CD4-positive, alpha-beta memory T cell (primary cell): ENCODE measurements at places on chromosomes 7 and 10. TPM values are rescaled to one million over a fixed set of nuclear protein-coding genes. Genes with fewer than 3 reads are reported as not detected.
A peak's percentile ranks its signal among the peaks of the same experiment; 100 is the strongest.

- no peak overlapping the region for H3K4me3 ChIP-seq
- no peaks in the 10 kb centered on the region for H3K36me3 ChIP-seq
- H3K27ac ChIP-seq = no peak overlapping the region
- no peaks in the 10 kb centered on the region for H3K27me3 ChIP-seq
Measured at GRCh38 chr7:23603632-23604295, 6.6 kb downstream of the CCDC126 start.

GRCh38 chr7:44733708-44734481 lies 14.8 kb upstream of the ZMIZ2 start:
- no peak overlapping the region for H3K4me3 ChIP-seq
- no peaks in the 10 kb centered on the region for H3K27me3 ChIP-seq
- H3K36me3 ChIP-seq = no peaks in the 10 kb centered on the region
- no peak overlapping the region for H3K27ac ChIP-seq
- no peak for DNase-seq

DNA sequence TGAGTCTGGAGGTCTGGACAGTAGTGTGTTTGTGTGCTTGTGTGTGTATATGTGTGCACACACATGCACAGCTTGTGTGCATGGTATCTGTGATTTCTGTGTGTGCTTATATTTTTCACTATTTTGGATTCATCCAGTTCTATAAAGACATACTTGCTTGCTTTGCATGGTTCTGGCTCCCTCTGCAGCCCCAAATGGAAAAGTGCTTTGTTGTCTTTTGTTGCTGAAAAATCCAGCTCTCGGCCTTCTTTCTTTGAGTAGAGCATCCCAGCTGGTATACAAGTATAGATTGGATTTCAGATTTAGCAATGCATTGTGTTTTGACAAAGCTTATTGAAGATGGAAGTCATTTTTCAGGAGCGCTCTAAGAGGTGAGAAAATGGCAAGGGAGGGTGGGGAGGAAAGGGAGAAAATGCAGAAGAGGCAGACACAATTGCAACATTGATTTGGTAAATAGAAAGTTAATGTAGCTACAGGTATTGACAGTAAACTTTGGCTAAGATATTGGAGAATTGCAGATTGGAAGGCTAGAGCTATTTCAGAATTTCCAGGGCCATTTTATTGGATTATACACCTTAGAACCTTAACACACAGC lies 333.9 kb downstream of the AUTS2 start:
- no peaks in the 10 kb centered on the region for H3K36me3 ChIP-seq
- no peak overlapping the region for H3K27ac ChIP-seq
- no peak overlapping the region for H3K4me3 ChIP-seq
- H3K4me1 ChIP-seq = no peaks in the 10 kb centered on the region
- no peak for DNase-seq

DNA sequence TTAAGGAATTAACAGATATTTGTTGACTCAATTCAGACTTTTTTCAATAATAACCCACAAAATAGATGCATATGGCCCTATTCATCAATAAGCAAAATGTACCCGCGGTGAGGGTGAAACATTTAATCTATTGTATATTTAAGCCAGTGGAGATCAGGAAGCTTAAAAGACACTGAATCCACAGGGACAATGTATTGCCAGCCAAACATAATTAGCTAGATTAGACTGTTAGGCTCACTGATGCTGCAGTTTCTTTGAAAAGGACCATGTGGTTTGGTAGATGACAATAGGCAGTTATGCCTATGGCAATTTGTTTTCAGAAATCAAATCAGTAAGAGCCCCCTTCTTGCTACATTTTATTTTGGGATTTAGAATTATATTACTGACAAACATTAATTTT lies 87.3 kb upstream of the PLXDC2 start:
- no peaks in the 10 kb centered on the region for H3K36me3 ChIP-seq
- DNase-seq = no peak
- H3K4me1 ChIP-seq = no peaks in the 10 kb centered on the region
- H3K27me3 ChIP-seq = no peaks in the 10 kb centered on the region

GRCh38 chr10:131845505-131846239 lies 55.1 kb upstream of the PPP2R2D start:
- no peaks in the 10 kb centered on the region for H3K36me3 ChIP-seq
- H3K4me1 ChIP-seq = no peaks in the 10 kb centered on the region
- no peak overlapping the region for H3K27ac ChIP-seq
- H3K27me3 ChIP-seq = no peaks in the 10 kb centered on the region

DNA sequence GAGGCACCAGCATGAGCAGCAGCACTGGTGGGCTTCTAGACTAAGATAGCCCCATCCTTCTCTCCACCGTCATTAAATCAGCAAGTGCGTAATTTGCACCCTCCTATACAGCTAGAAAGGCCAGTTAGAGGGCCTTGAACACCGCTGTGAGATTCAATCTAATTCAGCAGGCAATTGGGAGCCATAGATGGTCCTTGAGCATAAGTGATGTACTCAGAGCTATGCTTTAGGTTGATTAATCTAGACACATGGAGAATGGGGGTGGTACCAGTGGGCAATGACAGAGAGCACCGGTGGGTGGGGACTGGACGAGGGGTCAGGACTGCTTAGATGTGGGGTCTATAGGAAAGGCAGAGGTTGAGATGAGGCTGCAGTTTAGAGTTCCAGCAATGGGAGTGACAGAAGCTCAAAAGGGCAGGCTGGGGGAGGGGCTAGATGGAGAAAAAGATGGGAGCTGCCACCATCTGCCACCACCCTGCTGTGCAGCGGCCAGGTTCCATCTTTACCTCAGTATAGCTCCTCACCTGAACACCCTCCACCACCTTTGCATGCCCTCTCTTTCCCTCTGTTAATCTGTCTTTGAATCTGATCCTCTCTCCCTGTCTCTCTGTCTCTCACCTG lies 87.3 kb downstream of the C10orf105 start:
- no peaks in the 10 kb centered on the region for H3K4me1 ChIP-seq
- H3K27me3 ChIP-seq = no peaks in the 10 kb centered on the region
- H3K27ac ChIP-seq = no peak overlapping the region
- H3K36me3 ChIP-seq = no peaks in the 10 kb centered on the region
- no peak for DNase-seq

- no peak overlapping the region for H3K4me3 ChIP-seq
- no peaks in the 10 kb centered on the region for H3K36me3 ChIP-seq
- H3K4me1 ChIP-seq = no peaks in the 10 kb centered on the region
- H3K27ac ChIP-seq = no peak overlapping the region
- no peak for DNase-seq
Measured at GRCh38 chr7:120054376-120055100, 218.4 kb upstream of the KCND2 start.

GRCh38 chr10:86472061-86472460 lies 49.5 kb downstream of the WAPL start:
- H3K27ac ChIP-seq = no peak overlapping the region
- no peaks in the 10 kb centered on the region for H3K27me3 ChIP-seq
- no peak for DNase-seq
- H3K4me3 ChIP-seq = no peak overlapping the region

- H3K27me3 ChIP-seq = no peaks in the 10 kb centered on the region
- H3K4me3 ChIP-seq = peak overlapping the region; percentile 60
- DNase-seq = peak; percentile 24
- no peaks in the 10 kb centered on the region for H3K36me3 ChIP-seq
- H3K27ac ChIP-seq = peak overlapping the region; percentile 97
Measured at GRCh38 chr10:112374724-112375541, 1.0 kb downstream of the ACSL5 start.

- no peak overlapping the region for H3K4me3 ChIP-seq
- no peaks in the 10 kb centered on the region for H3K36me3 ChIP-seq
- no peak for DNase-seq
- no peaks in the 10 kb centered on the region for H3K27me3 ChIP-seq
- no peaks in the 10 kb centered on the region for H3K4me1 ChIP-seq
Measured at GRCh38 chr10:123962756-123963530, 71.3 kb upstream of the CPXM2 start.

- H3K36me3 ChIP-seq = no peaks in the 10 kb centered on the region
- no peaks in the 10 kb centered on the region for H3K27me3 ChIP-seq
- no peak for DNase-seq
Measured at GRCh38 chr7:1377111-1377909, 82.0 kb downstream of the MICALL2 start.

GRCh38 chr10:36373424-36374096 lies 731.5 kb upstream of the FZD8 start:
- H3K4me3 ChIP-seq = no peak overlapping the region
- H3K27me3 ChIP-seq = no peaks in the 10 kb centered on the region
- H3K27ac ChIP-seq = no peak overlapping the region
- no peaks in the 10 kb centered on the region for H3K36me3 ChIP-seq
- no peaks in the 10 kb centered on the region for H3K4me1 ChIP-seq

- no peaks in the 10 kb centered on the region for H3K4me1 ChIP-seq
- H3K4me3 ChIP-seq = no peak overlapping the region
- no peaks in the 10 kb centered on the region for H3K27me3 ChIP-seq
- H3K27ac ChIP-seq = no peak overlapping the region
- no peak for DNase-seq
Measured at GRCh38 chr7:46581268-46581667, 660.2 kb upstream of the IGFBP3 start.

DNA sequence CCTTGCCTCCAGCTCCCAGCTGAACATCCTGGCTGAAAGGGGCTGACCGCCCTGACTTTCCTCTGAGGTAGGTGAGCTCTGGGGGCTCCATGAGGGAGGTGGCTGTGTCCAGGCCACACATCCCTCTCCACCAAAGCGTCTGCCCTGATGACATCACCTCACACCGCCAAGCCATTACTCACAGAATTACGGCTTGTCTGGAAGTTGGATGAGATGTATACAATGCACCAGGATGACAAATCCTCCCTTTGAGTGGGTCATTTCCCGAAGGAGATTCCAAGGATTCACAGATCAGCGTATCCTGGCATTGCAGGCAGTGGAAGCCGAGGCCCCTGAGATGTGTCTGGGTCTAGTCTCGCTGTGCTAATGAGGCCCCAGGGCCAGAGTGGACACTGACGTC lies 15.1 kb upstream of the RET start:
- no peaks in the 10 kb centered on the region for H3K4me1 ChIP-seq
- H3K36me3 ChIP-seq = no peaks in the 10 kb centered on the region
- H3K27me3 ChIP-seq = no peaks in the 10 kb centered on the region
- no peak overlapping the region for H3K4me3 ChIP-seq
- no peak overlapping the region for H3K27ac ChIP-seq

DNA sequence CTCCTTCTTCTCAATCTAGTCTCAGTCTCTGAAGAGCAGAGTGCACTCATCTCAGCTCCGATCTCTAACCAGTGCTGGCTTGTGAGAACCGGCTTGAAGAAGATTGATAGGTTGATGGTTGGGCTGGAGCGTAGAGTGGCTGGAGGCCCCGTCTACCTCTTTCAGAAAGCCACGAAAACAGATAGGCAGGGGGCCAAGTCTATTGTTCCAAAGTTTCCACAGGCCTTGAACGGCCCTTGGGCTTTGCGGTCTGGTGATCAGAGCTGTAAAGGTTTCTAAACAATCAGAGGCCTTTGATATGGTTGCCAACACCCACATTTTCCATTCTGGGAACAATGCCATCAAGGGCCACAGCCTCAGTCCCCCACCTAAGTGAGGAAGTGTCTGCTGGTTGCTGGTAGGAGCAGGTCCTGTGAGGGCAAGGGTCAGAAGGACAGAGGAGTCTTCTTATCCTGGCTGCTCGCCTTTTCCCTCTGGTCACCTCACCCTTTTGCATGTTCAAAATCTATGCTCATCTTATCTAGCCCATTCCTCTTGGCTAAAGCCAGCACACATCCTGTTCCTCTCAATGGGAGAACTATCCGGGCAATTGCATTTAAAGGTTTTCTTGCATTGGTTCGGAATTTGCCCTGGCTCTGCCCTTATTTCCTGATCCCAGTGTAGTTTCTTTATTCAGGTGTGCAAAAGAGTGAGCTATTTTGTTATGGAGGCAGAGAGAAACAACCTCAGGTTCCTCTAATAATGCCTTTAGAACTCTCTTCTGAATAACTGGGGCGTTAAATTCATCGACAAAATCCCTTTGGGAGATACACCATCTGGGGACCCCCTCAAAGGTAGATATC lies 70.3 kb upstream of the KMT2E start:
- peak overlapping the region; percentile 94 for H3K27ac ChIP-seq
- no peaks in the 10 kb centered on the region for H3K36me3 ChIP-seq
- peaks cover 59% of the 10 kb centered on the region for H3K4me1 ChIP-seq
- H3K27me3 ChIP-seq = no peaks in the 10 kb centered on the region
- peak; percentile 81 for DNase-seq
- H3K4me3 ChIP-seq = peak overlapping the region; percentile 15

GRCh38 chr10:78746155-78746763 lies 322.5 kb upstream of the ZMIZ1 start:
- no peak overlapping the region for H3K27ac ChIP-seq
- H3K27me3 ChIP-seq = peaks cover 4% of the 10 kb centered on the region
- no peak for DNase-seq
- peaks cover 7% of the 10 kb centered on the region for H3K4me1 ChIP-seq
- H3K4me3 ChIP-seq = no peak overlapping the region

DNA sequence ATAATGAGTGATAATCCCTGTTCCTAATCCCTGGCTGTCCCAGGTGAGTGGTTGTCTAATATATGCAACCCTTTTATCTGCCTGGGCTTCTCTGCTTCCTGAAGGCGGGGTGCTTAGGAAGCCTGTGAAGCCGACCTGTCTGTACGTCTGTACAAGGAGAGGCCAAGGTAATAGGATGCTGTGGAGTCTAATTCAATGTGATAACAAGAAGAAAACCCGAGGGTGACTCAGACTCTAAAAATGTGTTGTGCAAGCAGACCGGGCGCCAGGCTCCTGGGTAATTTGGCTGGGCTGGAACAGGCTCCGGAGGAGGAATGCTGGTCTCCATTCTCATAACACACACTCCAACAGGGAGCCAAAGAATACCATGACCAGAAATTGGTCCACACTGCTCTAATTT lies 43.6 kb downstream of the THNSL1 start:
- no peak overlapping the region for H3K27ac ChIP-seq
- no peak overlapping the region for H3K4me3 ChIP-seq

Gene IDI2
- not detected for polyA plus RNA-seq

Gene CLDN4
- polyA plus RNA-seq = not detected

Gene SORCS1
- not detected for polyA plus RNA-seq

Gene SPAM1
- polyA plus RNA-seq = not detected

Gene DNAH11
- polyA plus RNA-seq = not detected

Gene DOCK4
- polyA plus RNA-seq = 0.47 TPM

Gene MMD2
- polyA plus RNA-seq = not detected

Gene ZNF800
- 25.6 TPM for polyA plus RNA-seq

Gene TEX47
- not detected for polyA plus RNA-seq

Gene SYNPO2L
- polyA plus RNA-seq = not detected

Gene C7orf33
- not detected for polyA plus RNA-seq

Gene MUC12
- polyA plus RNA-seq = not detected
